Right hindlimb (tissue), 1 donor: ENCODE measurements at places on chromosomes 4 and X.
A peak's percentile ranks its signal among the peaks of the same experiment; 100 is the strongest.

DNA sequence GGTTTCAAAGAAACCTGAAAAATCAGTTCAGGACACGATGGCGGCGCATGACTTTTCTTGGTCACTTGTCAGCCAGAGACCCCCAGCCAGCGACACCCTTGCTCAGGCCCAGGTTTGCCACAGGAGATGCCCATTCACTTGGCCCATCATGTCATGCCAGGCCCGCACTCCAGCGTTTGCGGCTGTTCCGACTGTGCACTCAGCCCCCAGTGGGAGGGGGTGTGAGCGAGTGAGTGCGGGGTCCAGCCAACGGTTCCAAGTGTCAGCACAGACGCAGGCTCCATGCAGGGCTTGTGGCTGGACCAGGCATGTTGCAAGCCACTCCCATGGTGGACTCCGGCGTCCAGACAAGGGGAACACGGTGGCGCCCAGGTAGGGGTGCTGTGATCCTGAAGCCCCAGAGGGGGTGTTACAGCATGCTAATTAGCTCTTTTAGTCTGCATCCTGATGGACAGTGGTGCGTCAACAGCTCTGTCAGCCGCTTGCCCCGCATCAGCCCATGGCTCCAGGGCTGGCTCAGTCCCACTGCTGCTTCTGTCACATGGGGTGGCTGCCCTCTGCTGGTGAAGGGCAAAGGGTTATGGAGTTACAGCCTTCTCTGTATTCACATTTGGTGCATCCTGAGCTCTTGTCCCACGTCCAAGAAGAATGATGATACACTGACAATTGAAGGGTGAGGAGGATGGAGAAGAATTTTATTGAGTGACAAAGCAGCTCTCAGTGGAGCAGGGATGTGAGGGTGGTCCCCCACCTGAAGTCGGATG, 3.7 kb upstream of the MAEA start:
- DNase-seq, result no peak

- no peak for DNase-seq
Measured at GRCh38 chr4:80173841-80174240, 23.5 kb upstream of the PRDM8 start.

- no peak for DNase-seq
Measured at GRCh38 chr4:119898211-119898610, 168.4 kb downstream of the MAD2L1 start.

GRCh38 chrX:129529685-129530281, 6.5 kb upstream of the SMARCA1 start:
- no peak for DNase-seq

- DNase-seq, result no peak
Measured at GRCh38 chr4:15021946-15022345, 19.7 kb downstream of the CPEB2 start.

DNA sequence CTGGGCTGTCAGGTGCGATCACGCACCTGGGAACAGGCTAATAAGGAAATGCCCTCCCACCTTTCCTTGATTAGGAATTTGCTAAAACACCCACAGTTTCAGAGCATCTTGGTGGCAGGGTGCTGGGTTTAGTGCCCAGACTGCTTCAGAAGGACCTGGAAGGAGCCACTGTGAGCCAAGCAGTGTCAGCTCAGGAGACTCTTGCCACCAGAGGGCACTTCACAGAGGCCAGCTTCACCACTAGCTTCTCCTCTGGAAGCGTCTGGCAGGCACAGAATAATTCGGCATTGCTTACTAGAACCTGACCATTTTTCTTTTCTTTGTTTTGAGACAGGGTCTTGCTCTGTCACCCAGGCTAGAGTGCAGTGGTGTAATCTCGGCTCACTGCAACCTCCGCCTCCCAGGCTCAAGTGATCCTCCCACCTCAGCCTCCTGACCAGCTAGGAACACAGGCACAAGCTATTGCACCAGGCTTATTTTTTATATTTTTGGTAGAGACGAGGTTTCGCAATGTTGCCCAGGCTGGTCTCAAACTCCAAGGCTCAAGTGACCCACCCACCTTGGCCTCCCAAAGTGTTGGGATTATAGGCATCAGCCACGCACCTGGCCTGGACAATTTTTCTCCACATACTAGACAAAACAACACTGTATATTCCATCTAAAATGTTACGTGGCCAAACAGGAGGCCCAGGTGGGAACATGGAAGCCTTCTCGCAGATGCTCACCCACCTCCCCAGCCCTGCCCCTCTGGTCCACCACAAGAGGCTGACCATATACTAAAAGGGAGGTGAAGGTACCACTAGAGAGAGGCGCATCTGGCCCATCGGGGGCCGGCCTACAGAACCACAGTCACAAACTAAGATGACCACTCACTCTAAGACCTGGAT, 14.1 kb downstream of the NOP14 start:
- DNase-seq, result peak; percentile 20

GRCh38 chrX:39855748-39856129, 242.0 kb downstream of the BCOR start:
- peak; percentile 36 for DNase-seq

- no peak for DNase-seq
Measured at GRCh38 chrX:115392871-115393270, 103.4 kb downstream of the LUZP4 start.

DNA sequence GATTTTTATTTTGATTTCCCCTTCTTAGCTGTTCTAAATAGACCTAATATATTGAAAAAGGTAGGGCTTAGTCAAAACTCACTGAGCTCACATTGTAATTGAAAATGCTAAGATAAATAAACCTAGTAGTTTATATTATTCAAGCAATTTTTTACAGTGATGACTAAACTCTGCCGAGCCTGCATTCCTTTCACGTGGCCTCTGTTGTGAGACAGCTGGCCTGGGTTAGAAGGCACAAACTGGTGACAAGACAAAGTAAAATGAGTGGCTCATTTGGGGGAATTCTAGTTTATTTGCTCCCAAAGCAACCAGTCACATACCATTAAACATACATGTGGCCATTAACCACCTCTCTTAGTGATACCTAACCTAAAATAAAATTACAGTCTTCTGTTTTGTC, 169.4 kb upstream of the TEX13C start:
- no peak for DNase-seq

GRCh38 chrX:790041-790506, 159.5 kb downstream of the SHOX start:
- no peak for DNase-seq

GRCh38 chrX:10135561-10136399, 21.0 kb upstream of the CLCN4 start:
- DNase-seq, result no peak

- DNase-seq, result no peak
Measured at GRCh38 chrX:122572461-122572860, 611.6 kb upstream of the GRIA3 start.

GRCh38 chr4:1463927-1464540, 57.8 kb upstream of the NKX1-1 start:
- DNase-seq, result no peak

GRCh38 chrX:80014141-80014940, at the start of gene TBX22:
Gene TBX22, plus strand, starts transcription at chrX:80014753. Its CDS starts 7,517 bp downstream, at chrX:80022270.
- no peak for DNase-seq

- no peak for DNase-seq
Measured at GRCh38 chrX:132491191-132491590, 2.4 kb upstream of the MBNL3 start.

DNA sequence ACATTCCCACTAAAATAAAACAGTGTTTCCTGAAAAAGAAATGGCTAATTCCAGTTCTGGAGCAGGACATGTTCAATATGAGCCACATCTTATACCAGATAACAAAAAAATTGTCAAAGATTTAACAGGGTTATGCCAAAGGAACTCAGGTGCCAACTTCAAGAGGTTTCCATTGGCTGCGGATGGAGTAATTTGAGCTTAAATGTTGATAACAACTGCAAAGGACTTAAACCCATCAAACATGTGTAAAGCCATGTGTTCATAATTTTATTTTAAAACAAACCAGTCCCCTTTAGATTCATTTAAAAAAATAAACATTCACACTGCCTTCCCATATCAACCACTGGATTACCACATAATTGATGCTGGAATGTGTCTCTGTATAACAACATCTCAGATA, 156.4 kb upstream of the PCDH18 start:
- no peak for DNase-seq

GRCh38 chrX:13681595-13681994, 7.3 kb upstream of the RAB9A start:
- no peak for DNase-seq

GRCh38 chr4:188911707-188912106, 772.5 kb downstream of the TRIML1 start:
- peak; percentile 28 for DNase-seq

DNA sequence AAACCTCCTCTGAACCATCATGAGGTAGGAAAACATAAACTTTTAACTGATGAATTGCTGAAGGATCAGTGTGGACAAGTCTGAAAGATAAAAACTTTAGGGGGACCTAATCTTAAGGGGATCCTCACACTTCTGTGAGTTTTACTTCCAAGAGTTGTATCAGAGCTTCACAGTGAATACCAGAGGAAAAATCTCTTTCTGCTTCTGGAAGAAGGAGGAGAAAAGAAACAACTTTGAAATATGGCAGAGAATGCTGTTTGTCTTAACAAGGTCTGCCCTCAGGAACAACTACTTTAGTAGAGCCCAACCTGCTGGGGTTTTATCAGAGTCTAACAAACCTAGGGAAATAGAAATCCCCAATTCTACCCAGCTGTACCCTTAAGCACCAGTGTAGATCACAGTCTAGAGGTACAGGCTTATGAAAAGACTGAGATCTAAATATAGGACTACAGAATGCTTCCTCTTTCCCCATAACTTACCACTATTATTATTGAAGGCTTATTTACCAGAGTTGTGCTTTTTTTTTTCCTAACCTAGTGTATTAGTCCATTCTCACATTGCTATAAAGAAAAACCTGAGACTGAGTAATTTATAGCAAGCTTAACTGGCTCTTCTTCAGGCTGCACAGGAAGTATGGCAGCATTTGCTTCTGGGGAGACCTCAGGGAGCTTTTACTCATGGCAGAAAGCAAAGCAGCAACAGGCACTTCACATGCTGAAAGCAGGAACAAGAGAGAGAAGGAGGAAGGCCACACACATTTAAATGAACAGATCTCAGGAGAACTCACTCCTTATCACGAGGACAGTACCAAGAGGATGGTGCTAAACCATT, 167.9 kb downstream of the CAMK2D start:
- DNase-seq, result no peak

GRCh38 chr4:137638934-137639333, 106.6 kb upstream of the PCDH18 start:
- no peak for DNase-seq

GRCh38 chr4:102244878-102245535, 100.3 kb downstream of the SLC39A8 start:
- DNase-seq, result no peak

- no peak for DNase-seq
Measured at GRCh38 chrX:107731831-107732502, 43.6 kb downstream of the TSC22D3 start.
